ENCODE measurements at places on chromosomes 4 and X. TPM values are rescaled to one million over a fixed set of nuclear protein-coding genes. Genes with fewer than 3 reads are reported as not detected.

GRCh38 chrX:42098900-42099299 is 175.5 kb upstream of the CASK start:
- no peak for DNase-seq

- DNase-seq, result peak; percentile 93
Measured at GRCh38 chrX:154735695-154736393, 15.0 kb downstream of the GAB3 start.

GRCh38 chr4:67130411-67130810 is 414.9 kb downstream of the CENPC start:
- peak; percentile 4 for DNase-seq

- no peak for DNase-seq
Measured at GRCh38 chrX:6374556-6374955, 145.9 kb upstream of the NLGN4X start.

DNA sequence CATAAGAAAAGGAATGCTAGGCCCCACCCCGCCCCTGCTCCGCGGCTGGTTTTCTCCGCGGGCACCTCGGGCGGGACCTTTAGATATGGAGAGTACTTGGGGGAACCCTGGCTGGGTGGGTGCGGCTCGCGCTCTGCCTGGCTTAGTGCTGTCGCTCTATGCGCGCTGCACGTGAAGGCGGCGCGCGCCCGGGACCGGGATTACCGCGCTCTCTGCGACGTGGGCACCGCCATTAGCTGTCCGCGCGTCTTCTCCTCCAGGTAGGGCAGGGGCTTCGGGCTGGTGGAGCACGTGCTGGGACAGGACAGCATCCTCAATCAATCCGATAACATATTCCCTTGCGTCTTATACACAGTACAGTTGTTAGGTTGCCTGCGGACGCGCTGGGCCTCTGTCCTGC is 56.0 kb downstream of the MAGEB10 start:
- DNase-seq, result no peak

DNA sequence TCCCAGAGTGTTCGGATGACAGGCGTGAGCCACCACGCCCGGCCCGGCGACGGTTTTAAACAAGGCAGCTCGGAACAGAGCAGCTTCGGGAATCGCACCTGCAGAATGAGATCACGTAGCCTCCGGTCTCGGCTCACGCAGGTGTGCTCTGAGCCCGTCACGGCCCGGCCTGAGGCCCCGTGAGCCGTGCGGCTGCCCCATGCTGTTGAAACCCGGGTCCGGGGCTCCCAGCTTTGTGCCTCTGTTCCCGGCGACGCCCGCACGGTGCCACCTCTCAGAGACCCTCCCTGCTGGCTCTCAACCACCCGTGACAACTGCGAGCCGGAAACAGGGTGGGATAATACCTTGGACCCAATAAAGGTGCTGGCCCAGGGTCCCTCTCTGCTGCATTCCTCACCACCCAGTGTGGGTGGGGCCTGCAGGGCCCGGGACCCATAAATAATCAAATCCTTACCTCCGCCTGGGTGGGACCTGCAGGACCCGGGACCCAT is 13.4 kb upstream of the PLCXD1 start:
- DNase-seq, result no peak

DNA sequence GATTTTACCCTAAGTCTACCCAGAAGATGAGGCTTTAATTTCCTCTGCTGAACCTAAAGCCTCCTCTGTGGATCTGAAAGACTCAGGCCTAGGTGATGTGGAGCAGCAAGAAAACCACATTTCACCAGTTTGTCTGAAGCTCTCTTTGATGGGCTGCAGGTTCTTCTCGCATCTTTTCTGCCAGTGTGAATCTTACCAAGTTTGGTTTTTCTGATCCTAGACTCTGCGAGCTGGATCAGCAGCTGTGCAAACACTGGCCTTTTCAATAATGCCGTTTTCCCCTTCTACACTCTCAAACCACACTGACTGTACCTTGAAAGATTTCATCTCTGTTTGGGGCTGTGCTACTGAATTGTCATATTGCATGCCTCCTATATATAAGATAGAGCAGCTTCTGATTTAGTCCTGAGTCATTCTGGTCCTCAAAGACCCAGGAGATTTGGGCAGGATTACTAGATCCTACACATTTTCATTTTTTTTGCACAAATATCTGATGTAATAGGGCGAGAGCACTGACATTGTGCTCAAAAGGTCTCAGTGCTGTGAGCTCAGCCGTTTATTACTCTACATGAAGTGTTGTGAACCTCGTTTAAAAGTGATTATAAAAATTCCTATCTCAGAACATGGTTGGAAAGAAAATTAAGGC is 133.6 kb upstream of the FAM9C start:
- no peak for DNase-seq

- DNase-seq, result no peak
Measured at GRCh38 chrX:48677516-48677915, 6.1 kb upstream of the WAS start.

- DNase-seq, result peak; percentile 46
Measured at GRCh38 chr4:25993395-25994185, 79.6 kb downstream of the SMIM20 start.

DNA sequence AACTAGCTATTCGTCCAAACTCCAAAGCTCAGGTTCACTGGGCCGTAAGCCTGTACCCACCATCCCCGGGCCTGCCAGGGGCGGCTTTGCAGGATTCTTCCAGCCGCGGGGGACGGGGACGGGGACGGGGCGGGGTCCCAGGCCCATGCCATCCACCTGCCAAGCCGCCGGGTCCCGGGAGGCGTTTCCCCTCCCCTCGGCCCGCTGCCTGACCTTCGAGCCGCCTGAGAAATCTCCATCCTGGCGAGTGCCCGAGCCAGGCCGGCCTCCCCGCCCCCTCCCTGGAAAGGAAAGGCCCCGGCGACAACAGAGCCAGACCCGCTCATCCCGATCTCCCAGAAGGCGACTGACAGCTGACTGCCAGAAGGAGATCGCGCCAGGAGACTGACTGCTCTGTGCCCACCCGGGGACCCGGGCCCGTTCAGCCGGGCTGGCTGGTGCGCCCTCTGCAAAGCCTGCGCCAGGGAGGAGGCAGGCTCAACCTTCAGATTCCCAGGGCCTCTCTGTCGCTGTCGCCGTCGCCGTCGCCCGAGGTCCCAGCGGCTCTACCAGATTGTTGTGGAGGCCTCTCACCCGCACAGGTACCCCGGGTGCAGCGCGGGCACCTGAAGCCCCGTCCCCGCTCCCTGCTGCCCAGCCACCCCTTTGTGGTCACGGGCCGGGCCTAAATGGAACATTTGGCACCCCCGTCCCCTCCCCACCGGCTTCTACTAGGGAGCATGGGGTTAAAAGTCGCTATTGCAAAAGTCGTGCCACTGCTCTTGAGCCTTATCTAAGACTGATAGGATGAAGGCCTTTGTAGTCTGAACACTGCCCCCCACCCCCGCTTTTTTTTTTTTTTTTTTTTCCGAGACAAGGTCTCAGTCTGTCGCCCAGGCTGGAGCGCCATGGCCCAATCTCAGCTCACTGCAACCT is at the start of gene RGN:
Gene RGN (plus strand): TSS at position 315 of the 915 bp plus-strand sequence. CDS start 2,702 bp downstream, outside the sequence.
- DNase-seq, result peak; percentile 12

GRCh38 chrX:7219153-7219705 is 71.3 kb upstream of the PUDP start:
- peak; percentile 5 for DNase-seq

DNA sequence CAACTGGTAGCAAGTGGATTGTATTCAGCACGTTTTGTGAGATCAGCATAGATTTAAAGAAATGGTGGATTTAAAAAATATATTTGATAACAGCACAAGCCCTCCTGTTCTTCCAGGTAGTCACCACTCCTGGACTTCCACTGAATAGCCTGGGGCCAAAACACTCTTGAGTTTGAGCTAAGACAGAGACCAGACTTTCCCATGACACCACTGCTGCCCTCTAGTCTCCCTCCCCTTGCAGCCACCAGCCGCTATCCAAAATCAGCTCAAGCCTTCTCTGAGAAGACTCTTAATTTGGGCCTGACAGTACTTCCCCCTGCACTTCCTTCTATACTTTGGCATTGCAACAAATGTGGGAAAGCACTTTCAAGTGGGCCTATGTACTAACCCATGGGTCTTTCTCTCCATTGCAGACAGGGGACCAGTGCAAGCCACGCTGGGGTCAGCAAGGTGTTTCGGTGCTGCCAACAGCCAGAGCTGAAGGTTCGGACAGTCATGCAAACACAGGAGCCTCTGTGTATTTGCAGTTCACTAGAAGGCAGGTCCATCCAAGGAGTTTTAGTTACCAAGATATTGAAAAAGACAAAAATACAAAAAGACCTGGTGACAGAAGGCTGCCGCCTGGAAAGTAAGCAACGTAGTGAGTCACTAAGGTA is 40.5 kb upstream of the KLHL13 start:
- no peak for DNase-seq

GRCh38 chrX:129347291-129347690 is 176.0 kb downstream of the SMARCA1 start:
- DNase-seq, result no peak

DNA sequence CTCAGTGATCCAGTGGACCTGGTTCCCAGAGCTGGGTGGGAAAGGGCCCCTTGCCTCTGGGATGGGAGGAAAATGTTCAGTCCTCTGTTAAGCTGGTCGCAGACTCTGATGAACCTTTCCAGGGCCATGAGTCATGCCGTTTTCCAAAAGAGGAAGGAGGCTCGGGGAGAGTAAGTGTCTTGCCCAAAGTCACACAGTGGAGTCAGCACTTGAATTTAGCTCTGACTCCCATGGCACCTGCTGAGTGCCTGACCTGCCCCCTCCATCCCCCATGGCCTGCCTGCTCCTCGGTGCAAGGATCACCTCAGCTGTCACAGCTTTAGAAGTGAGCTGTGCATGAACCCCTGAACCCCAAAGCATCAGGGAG is 14.0 kb upstream of the KIAA0232 start:
- DNase-seq, result peak; percentile 48

DNA sequence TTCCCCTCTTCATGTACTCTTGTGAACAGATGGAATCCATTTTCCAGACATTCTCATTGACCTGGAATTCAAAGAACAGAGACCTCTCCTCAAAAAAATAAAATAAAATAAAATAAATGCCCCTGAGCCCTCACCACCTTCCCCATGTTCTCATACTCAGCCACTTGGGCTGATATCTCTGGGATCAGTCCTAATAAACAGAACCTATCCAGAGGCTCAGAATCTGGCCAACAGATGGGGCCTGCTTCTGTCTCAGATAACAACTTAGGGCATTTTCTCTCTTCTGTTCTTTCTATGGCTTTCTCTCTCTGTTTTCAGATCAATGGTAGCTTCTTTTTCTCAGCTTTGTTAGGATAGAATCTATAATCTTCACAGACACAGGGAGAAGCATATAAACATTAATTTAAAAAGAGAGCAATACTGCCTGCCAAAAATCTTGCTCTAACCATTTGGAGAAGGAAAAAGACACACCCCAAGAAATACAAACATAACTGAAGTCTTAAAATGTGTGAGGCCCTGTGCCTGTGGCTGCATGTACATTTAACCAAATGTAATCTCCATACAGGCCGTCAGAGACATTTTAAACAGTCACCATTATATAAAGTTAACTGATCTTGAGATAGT is 907.1 kb downstream of the FAT4 start:
- DNase-seq, result no peak

GRCh38 chr4:74364256-74364651 is 691 bp upstream of the EREG start:
- DNase-seq, result no peak

GRCh38 chr4:185932491-185932890 is 120.5 kb upstream of the SORBS2 start:
- peak; percentile 61 for DNase-seq

DNA sequence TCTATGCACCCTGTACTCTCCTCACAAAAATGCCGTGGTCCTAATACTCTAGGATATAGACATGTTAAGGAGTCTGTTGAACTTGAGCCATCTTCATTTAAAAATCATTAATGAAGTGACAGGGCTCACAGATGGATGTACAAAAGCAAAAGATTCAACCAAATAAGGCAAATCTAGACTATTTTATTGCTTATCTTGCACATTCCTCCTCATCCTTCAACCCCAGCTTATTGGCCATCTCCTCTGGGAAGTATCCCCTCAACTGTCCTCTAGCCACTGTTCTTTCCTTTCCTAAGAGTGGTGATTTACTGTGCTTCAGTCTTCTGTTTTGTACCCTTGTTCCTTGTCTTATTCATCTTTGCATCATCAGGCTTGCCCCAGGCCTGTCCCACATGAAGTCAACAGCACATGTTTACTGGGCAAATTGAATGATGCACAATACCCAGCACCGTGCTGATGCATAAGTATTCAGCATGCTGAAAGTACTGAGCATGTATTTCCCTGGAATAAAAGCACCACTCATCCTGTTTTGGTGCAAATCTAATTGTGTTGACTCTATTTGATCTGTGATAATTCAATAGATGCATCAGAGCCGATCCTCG is 287.3 kb upstream of the CLNK start:
- no peak for DNase-seq

GRCh38 chr4:145299380-145300076 is 119.1 kb upstream of the OTUD4 start:
- peak; percentile 11 for DNase-seq

DNA sequence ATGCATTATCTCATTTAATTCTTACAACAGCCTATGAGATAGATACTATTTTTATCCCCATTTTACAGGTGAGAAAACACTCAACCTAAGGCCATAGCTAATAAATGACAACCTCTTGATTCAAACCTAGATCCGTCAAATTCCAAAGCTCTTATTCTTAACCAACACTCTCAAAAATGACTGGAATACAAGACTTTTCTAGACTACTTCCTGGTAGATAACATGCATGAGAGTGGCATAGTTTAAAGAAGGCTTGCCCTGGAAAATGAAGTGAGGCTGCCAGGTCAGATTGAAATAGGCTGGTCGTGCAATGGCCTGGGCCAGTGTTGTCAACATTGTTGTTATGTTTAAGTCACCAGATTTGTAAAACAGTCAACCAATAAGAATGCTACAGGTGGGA is 86.6 kb downstream of the DNAAF6 start:
- no peak for DNase-seq

DNA sequence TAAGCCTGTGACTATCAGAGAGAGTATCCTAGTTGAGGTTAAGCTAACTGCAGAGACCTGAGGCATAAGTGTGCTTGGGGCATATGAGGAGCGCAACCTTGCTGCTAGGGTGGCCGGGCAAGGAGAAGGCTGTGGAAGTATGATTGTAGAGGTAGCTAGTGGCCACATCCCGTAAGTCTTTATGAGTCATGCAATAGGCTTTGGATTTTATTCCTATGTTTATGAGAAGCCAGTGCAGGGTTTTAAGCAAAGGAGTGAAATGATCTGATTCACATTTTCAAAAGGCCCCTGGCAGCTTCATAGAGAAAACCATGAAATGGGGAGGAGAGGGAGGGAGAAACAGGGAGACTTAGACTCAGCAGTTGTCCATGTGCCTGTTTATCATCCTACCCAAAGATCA is 92.1 kb upstream of the WDFY3 start:
- peak; percentile 10 for DNase-seq

Gene CLCN4
- total RNA-seq, result 2.1 TPM

Gene CPLX1
- total RNA-seq, result not detected

Gene TIMM17B
- total RNA-seq, result 22.3 TPM

Gene PSAPL1
- total RNA-seq, result not detected

Gene TSC22D3
- total RNA-seq, result 32.4 TPM

Gene CCDC160
- 0.17 TPM for total RNA-seq

Gene PDE6B
- 2.8 TPM for total RNA-seq

Gene RRH
- under 0.01 TPM for total RNA-seq

Gene TCEAL5
- not detected for total RNA-seq

Gene OCRL
- total RNA-seq, result 23.0 TPM

Gene VEGFC
- total RNA-seq, result 67.2 TPM

Gene TCP11X2
- total RNA-seq, result not detected
